Stimulated activated CD8-positive, alpha-beta memory T cell treated with anti-CD3 and anti-CD28 coated beads, Interleukin-15, amount 100 ng/mL, for 4 hours (primary cell): ENCODE measurements at places on chromosomes 5 and 9.

- no peak for DNase-seq
These were observed 84.4 kb downstream of the INSYN2B start for GRCh38 chr5:169895926-169896325.

DNA sequence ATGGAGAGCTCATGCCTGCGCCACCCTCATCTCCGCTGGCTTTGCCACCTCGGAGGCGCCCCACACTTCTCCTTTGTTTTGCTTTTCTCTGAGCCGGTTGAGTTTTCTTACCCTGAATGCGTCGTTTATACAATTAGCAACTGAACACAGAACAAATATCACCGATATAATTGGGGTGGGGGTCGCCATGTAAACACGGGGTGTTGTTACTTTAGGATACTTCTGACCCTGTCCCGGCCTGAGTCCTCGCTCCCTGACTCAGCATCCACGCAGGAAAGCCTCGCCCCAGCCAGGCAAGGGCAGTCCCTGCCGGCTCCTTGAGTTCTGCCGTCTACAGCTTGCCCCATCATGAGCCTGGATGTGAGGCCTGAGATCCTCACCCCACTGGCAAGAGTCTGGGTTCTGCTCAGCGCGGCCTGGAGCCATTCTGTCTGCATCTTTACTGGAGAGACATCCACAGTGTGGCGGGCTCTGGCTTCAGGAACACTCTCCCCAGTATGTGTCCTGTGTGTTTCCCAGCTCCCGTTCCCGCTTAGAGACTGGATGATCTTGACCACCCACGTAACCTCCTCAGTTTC, 5.5 kb downstream of the NKX2-5 start:
- DNase-seq: no peak

DNA sequence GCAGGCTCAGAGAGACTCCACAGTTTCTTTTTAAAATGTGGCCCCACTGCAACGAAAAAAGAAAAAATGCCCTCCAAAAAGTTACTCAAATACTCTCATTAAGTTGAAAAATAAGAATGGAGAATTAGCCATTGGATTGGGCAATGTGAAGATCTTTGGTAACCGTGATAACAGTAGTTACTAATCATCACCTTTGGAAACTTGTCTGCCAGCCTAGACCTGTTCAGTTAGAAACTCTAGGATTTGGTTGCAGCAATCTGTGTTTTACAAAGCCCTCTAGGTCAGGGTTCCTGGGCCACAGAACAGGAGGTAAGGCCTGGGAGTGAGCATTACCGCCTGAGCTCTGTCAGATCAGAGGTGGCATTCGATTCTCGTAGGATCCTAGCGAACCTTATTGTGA, 34.2 kb downstream of the VPS13A start:
- no peak for DNase-seq

DNA sequence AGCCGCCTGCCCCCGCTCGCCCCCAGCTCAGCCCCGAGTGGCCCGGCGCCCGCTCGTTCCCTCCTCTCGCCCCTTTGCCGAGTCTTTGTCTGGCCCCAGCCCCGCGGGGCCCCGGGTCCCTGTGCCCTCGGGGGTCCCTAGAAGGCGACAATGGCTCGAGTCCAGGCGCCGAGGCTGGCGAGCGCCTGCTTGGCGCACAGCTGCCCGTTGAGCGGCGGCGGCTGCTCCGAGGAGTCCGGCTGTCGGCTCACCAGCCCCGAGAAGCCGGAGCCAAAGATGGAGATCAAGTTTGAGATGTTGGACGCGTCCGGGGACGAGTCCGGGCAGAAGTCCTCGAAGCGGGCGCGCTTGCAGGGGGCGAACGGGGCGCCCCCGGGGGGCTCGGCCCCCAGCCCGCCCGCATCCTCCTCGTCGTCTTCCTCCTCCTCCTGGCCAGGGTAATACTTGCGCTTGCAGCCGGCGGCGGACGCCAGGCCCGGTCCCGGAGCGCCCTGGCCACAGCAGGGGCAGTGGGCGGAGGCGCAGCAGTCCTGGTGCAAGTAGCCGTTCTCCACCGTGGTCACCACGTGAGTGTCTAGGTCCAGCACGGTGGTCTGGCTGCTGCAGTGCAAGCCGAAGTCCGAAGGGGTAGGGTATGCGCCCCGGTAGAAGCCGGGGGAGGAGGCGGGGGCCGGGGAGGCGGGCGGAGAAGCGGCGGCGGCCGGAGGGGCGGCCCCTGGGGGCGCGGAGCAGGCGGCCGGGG, 1.2 kb downstream of the IER5L start:
- DNase-seq: no peak

GRCh38 chr5:177304392-177305119, 957 bp downstream of the PRELID1 start:
- DNase-seq: no peak

- DNase-seq: no peak
These were observed 30.2 kb downstream of the ZFAND5 start for GRCh38 chr9:72334658-72335337.

DNA sequence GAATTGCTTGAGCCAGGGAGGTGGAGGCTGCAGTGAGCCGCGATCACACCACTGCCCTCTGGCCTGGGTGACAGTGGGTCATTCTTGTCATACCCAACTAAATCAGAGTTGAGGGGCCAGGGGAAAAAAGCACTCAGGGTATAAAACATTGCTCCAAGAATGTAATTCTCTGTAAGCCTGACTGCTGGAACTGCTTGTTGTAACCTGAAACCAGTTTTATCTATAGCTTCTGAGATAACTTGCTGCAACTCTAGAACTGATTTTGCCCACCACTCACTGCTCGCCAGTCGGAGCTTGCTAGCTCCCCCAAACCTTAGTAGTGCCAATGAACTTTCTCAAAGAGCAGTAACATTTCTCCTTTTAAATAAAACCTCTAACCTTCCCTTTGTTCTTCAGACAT, 9.6 kb upstream of the MSH3 start:
- no peak for DNase-seq

DNA sequence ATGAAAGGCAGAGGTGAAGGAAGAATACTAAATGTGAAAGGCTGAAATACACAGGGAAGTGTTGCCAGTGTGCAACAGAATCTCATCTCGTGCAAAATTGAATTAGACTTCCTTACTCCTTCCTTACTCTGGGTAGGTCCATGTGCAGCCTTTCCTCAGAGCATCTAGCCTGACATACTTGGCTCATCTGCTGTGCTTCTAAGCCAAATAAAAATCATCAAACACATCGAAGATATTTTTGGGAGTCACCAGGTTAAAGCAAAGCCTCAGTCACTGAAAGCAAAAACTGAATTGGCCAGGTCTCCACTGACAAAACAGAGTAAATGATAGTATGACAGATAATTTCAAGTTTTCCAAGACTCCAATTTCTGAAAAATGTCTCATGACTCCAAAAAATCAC, 19.3 kb downstream of the STARD4 start:
- no peak for DNase-seq

- DNase-seq: no peak
These were observed 114.6 kb upstream of the ADAMTSL1 start for GRCh38 chr9:18359335-18359734.

DNA sequence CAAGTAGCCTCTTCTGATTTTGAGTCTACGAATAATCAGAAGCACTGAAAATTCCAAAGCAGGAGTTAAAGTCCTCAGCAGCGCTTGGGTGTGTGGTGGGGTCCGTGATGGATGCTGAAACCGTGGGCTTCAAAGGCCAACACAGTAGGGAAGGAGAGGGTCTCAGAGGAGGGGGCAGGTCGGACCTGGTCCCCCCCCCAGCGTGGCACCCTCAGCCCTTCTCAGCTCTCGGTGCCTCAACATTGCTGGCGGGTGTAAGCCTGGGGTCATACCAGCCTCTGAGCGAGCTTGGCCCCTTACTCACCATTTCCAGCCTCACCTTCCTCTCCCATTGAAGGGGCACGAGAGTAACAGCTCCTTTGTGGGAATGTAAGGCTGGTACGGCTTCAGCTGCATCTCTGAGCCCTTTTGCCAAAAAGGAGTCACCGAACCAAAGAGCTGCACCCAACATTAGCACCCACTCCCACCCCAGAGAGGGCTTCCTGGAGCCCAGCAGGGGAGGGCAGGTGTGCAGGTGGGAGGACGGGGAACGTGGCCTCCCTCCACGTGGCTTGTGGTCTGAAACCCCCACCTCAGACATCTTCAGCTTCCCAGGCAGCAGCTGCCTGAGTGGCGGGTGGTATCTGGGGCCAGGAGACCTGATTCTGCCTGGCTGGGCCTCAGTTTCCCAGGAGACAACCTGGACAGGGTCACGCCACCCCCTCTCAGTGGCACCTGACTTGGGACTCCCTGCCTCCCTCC, 6.7 kb upstream of the LCN1 start:
- DNase-seq: no peak

DNA sequence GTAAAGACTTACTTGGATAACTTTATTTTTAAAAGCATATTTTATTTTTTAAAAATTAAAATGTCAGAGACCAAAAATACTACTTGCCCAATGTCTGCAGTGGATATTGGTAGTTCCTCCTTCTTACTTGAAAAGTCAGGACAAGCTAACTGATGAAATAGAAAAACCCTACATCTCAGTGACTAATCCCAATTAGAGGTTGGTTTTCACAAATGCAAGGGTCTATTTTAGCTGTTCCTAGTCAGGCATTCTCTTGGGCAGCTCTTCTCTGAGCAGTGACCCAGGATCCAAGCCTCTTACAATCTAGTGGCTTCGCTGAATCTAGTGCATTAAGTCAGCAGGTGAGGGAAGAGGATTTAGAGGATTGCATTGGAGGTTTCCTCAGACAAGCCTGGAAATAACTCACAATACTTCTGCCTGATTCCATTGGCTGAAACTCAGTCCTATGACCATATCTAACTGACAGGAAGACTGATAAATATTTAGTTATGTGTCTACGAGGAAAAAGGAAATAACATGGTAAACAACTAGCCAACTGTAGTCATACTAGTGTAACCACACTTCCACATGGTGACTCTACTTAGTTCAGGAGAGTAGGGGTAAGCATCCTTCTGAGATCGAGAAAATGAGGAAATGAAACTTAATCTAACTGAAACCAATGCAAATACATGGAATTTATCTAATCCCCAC, 34.2 kb upstream of the MIER3 start:
- no peak for DNase-seq

DNA sequence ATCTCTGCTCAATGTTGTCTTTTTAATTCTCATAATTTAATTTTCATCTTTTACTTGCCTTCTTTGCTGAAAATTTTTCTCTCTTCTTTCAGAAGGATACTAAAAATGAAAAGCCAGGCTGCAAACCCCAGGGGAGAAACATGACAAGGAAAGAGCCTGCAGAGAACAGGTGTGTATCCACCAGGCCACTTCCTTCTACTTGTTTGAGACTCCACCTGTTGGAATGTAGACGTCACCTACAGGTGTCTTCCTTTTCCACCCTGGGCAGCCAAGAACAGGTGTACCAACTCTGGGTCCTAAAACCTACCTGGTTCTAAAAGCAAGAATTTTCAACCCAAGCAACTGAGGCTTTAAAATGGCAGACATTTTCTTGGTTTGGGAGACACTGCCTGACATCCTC, 166.8 kb downstream of the ATP10B start:
- DNase-seq: no peak

DNA sequence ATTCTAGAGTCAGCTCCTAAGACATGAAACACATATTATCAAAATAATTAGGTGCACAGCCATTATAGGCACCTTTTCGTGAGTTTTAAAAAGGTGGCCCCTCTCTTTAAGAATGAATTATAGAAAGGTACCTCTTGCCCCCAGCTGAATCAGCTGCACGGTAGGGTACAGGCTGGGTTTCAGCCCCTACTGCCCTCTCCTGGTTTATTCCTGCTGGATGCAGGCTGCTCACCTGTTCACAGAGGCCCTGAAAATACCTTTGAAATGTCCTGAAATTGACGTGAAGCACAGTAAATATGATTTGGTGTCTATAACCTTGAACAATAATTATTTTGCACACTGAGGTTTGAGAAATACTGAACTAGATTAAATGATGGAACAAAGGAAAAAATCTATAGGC, 504.8 kb upstream of the SGCD start:
- no peak for DNase-seq

DNA sequence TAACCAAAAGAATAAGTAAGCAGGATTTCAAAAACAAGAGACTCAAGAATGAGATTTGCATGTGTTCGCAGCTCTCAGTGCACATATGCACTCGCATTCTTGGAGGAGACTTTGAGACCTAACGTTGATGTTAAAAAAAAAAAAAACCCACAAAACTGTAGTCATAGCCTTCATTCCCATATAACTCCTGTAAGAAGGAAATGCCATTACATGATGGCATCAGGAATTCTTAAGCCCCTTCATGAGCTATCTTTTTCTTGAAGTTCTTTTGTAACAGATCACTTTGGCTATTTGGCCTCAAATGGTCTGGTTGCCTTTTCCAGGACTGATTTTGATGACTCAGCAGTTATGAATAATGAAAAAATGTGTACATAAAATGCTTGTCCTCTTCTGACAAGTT, 113.8 kb downstream of the ALDH1A1 start:
- no peak for DNase-seq

DNA sequence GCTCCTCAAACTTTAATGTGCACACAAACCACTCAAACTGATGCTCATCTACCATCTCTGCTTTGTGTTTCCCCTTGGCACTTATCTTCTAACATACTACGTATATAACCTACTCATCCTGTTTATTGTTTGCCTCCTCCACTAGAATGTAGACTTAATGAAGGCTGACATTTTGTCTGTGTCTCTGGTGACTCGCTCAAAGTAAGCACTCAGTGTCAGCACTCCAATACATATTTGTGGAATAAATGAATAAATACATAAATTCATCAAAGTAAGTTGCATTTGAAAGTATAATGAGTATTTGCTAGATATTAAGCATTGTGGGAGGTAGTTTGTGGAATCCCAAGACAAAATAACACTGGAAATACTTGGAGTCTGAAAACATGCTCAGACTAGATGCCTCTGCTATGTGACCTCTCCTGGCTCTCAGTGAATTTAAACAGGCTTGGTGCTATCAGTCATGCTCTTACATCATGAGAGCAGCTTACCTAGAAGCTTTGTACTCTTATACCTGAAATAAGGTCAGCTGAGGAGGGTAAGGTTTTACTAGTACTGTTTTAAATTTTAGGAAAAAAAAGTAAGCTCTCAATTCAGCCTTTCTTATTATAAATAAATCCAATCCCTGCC, 37.0 kb upstream of the RANBP6 start:
- DNase-seq: no peak

GRCh38 chr9:2966565-2967300, 122.8 kb upstream of the PUM3 start:
- DNase-seq: no peak

GRCh38 chr5:1868886-1869475, 13.7 kb downstream of the IRX4 start:
- no peak for DNase-seq

DNA sequence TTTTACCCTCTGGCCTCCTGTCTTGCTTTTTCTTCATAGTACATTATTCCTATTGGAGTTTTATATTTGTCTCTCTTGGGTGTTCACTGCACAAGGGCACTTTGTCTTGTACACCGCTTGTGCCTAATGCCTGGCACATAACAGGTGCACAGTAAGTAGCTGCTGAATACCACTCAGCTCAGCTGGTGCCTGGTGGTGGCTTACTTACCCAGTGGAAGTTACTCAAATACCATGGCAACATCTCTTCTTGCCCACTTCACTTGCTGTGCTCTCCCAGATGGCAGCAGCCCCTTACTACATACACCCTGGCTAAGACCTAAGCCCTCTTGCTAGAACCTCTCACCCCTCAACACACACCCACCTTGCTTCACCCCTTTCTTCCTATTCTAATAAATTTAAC, 11.3 kb upstream of the SKP1 start:
- no peak for DNase-seq

GRCh38 chr5:157506066-157506590, 46.1 kb downstream of the NIPAL4 start:
- no peak for DNase-seq

- no peak for DNase-seq
These were observed 208.2 kb downstream of the SEC61B start for GRCh38 chr9:99430301-99430700.

GRCh38 chr9:114412048-114412683, 24.4 kb upstream of the AKNA start:
- DNase-seq: no peak

- no peak for DNase-seq
These were observed 1.6 kb upstream of the SETX start for GRCh38 chr9:132356324-132356924.
